ENCODE measurements at places on chromosomes 5 and 9. TPM values are rescaled to one million over a fixed set of nuclear protein-coding genes. Genes with fewer than 3 reads are reported as not detected.

The CLIC3 gene
- 0.54 TPM for total RNA-seq

GRCh38 chr5:77852514-77853352 lies 76.6 kb upstream of the TBCA start:
- H3K36me3 ChIP-seq, result no peaks in the 10 kb centered on the region
- H3K27ac ChIP-seq, result no peak overlapping the region
- peaks cover 23% of the 10 kb centered on the region for H3K27me3 ChIP-seq
- H3K4me3 ChIP-seq, result peak overlapping the region; percentile 72

GRCh38 chr5:135005076-135005475 lies 29.0 kb downstream of the PITX1 start:
- H3K27ac ChIP-seq, result no peak overlapping the region
- DNase-seq, result no peak
- H3K4me1 ChIP-seq, result no peaks in the 10 kb centered on the region
- no peaks in the 10 kb centered on the region for H3K27me3 ChIP-seq
- H3K4me3 ChIP-seq, result no peak overlapping the region

DNA sequence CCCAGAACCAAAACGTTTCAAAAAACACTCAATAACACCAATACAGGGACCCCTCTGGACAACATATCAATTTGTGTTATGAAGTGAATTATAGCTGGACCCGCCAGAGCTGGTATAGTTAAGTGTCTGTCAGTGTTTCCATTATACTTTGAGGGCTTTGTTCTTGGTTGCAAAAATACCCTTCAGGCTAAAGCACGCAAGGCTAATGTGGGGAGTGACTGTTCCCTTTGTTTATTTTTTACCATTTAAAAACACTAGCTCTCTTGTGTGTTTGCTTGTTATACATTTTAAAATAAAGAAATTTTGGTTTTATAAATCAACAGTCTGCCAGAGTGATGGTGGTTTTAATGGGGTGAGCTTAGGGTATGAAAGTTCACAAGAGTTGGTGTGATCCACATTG lies 859.5 kb downstream of the PTPRD start:
- H3K27me3 ChIP-seq, result no peaks in the 10 kb centered on the region
- H3K4me3 ChIP-seq, result no peak overlapping the region
- DNase-seq, result no peak
- no peaks in the 10 kb centered on the region for H3K36me3 ChIP-seq

The SLC6A7 gene
- total RNA-seq, result not detected

GRCh38 chr9:33748633-33749304 lies 46.6 kb upstream of the PRSS3 start:
- no peak overlapping the region for H3K4me3 ChIP-seq
- DNase-seq, result no peak
- H3K27me3 ChIP-seq, result peaks cover 10% of the 10 kb centered on the region
- no peaks in the 10 kb centered on the region for H3K36me3 ChIP-seq

DNA sequence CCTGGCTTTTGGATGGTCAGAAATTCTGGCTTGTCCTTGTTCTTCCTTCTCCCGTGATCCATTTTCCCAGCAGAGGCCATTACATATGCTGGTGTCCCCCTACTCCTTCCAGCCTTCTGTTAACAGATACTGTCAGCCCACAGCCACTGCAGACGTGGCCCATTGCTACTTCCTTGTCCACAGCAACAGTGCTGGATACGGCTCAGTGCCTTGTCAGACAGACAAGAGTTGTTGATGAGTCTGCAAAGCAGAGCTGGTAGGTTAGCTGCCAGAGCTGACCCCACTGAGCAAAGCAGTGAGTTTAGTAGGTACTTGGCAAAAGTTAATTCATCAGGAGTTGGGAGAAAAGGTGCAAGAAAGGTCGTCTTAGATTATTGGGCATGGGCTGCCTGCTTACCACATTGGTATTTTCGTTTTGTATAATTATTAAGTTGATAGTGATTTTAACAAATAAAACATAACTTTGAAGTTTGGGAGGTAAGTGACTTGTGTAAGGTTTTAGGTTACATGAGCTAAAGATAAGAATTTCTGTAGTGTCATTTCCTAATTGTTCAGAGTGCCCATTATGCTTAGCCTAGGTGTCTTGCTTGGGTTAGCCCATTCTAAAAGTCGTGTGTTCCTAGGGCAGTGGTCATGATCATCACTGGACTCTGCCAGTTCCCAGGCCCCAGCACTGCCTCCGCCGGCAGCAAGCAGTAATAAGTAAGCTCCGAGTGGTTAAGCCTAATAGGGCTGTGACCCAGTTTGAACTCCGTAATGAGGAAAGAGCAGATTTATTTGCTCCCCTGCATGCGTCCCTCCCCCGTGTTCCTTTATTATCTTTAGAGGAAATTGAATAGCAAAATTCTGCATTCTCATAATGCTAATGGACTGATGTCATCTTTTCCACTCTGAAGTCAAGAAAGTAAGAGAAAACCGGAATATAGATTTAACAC lies 292.0 kb downstream of the FANCC start:
- H3K27me3 ChIP-seq, result no peaks in the 10 kb centered on the region
- H3K4me3 ChIP-seq, result peak overlapping the region; percentile 24
- peaks cover 100% of the 10 kb centered on the region for H3K4me1 ChIP-seq
- peak; percentile 83 for DNase-seq
- H3K27ac ChIP-seq, result peak overlapping the region; percentile 93

DNA sequence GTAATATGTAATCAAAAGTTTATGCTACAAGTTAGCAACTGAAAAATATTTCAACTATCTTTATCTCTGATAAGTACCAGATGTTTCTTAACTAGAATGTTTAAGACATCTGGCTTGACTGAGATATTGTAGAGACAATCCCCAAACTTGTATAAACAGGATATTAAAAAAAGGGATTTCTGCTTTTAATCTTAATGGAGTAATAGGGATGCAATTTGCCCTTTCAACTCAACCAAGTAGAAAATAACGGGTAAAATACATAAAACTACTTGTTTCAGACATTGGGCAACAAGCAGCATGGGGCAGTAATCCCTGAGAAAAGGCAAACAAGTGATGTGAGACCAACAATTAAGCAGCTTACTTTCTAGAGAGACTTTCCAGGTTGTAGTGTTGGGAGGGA lies 9.4 kb upstream of the ADAMTS12 start:
- no peak overlapping the region for H3K27ac ChIP-seq
- H3K27me3 ChIP-seq, result no peaks in the 10 kb centered on the region
- no peaks in the 10 kb centered on the region for H3K4me1 ChIP-seq
- no peak for DNase-seq
- H3K4me3 ChIP-seq, result no peak overlapping the region
- H3K36me3 ChIP-seq, result no peaks in the 10 kb centered on the region

The RLN1 gene
- total RNA-seq, result not detected

GRCh38 chr9:79663878-79664277 lies 92.1 kb downstream of the TLE4 start:
- H3K4me1 ChIP-seq, result peaks cover 19% of the 10 kb centered on the region
- no peaks in the 10 kb centered on the region for H3K36me3 ChIP-seq
- no peaks in the 10 kb centered on the region for H3K27me3 ChIP-seq
- DNase-seq, result no peak
- H3K27ac ChIP-seq, result no peak overlapping the region

DNA sequence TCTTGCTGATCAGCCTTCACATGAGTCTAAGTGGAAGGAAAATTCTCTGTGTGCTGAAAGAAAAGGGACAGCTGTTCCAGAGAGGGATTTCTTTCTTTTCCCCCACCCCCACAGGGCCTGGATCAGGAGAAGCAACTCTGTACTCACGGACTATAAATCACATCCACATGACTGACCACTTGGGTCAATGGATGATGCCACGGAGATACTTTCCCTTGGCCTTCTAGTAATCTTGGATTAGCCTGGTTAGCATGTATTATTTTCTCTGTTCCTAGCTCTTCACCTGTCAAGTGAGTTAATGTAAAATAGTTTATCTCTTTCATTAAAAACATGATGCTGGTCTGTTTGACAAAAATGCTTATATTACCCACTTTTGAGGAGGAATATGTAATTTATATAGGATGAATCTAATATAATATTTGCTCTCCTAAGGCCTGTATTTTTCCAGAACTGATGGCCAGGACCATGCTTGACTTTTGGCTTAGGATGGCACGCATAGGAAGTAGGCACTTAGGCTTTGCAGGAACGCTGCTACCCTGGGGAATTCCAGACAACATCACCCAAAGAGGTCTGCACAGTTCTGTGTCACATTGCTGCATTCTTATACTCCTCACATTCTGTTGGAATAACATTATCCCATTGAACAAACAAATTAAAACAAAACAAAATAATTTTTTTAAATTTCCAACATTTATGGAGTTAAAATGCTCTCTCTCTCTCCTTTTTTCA lies 892.1 kb downstream of the TLE1 start:
- no peaks in the 10 kb centered on the region for H3K36me3 ChIP-seq
- DNase-seq, result no peak
- H3K27me3 ChIP-seq, result no peaks in the 10 kb centered on the region
- H3K4me1 ChIP-seq, result peaks cover 23% of the 10 kb centered on the region

DNA sequence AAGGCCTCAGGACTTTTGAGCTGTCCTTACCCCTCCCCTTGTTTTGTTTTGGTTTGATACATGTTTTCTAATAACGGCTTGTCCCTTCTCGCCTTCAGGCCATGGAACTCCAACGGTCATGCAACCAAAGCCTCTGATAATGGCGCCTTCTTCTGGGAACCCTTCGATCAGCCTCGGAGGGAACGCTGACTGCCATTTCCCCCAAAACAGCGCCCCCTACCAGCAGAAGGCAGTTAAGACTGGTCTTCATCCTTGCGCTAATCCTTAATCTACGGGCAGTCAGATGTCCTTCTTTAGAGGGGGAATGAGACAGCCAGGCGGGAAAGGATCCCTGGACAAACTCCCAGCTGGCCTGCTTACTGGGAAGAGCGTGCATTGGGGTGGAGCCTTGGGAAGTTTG lies 276.6 kb downstream of the ICE1 start:
- DNase-seq, result no peak
- H3K36me3 ChIP-seq, result no peaks in the 10 kb centered on the region
- no peak overlapping the region for H3K4me3 ChIP-seq
- H3K27me3 ChIP-seq, result no peaks in the 10 kb centered on the region

- no peak for DNase-seq
- no peaks in the 10 kb centered on the region for H3K27me3 ChIP-seq
- no peak overlapping the region for H3K4me3 ChIP-seq
- no peak overlapping the region for H3K27ac ChIP-seq
- H3K4me1 ChIP-seq, result no peaks in the 10 kb centered on the region
Measured at GRCh38 chr5:4579679-4580078, 560.5 kb upstream of the ADAMTS16 start.

DNA sequence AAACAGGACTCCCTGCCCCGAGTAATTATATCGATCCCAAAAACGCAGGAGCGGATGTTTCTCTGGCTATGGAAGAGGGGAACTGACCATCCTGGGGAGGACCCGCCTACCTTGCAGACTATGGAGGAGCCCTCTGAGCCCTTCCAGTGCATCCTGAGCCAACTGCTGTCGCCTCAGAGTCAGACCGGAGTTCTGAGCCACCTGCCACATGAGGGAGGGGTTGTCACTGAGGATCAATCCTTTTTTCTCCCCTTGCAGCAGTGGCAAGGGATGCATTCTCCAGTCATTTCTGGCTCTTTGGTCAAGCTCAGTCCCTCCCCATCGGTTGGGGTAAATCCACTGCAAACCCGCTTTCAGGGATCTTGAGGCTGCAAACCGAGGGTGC lies 709 bp downstream of the FANCG start:
- no peaks in the 10 kb centered on the region for H3K27me3 ChIP-seq
- peak overlapping the region; percentile 74 for H3K4me3 ChIP-seq
- no peak for DNase-seq
- H3K36me3 ChIP-seq, result peaks cover 7% of the 10 kb centered on the region
- H3K4me1 ChIP-seq, result peaks cover 16% of the 10 kb centered on the region

The ANKRD20A1 gene
- total RNA-seq, result 0.55 TPM

The CTXN3 gene
- not detected for total RNA-seq

DNA sequence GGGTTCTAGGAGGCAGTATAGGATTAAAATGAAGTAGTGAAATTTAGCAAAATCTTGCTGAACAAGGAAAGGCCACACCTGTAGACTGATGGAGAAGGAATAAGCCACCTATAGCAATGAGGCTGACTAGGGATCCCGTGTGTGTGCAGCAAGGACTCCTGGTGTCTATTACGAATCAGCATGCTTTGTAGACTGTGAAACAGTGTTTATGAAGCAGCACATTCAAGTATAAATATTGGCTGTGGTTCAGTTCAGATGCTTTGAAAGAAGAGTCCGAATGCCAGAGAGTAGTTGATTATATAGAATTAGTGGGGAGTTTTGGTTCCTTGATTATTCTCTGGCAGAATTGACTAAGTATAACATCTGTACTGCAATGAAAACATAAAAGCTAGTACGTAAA lies 41.8 kb downstream of the CAST start:
- peak overlapping the region; percentile 99 for H3K27ac ChIP-seq
- no peaks in the 10 kb centered on the region for H3K36me3 ChIP-seq
- H3K4me1 ChIP-seq, result peaks cover 81% of the 10 kb centered on the region
- peak overlapping the region; percentile 85 for H3K4me3 ChIP-seq
- no peak for DNase-seq

DNA sequence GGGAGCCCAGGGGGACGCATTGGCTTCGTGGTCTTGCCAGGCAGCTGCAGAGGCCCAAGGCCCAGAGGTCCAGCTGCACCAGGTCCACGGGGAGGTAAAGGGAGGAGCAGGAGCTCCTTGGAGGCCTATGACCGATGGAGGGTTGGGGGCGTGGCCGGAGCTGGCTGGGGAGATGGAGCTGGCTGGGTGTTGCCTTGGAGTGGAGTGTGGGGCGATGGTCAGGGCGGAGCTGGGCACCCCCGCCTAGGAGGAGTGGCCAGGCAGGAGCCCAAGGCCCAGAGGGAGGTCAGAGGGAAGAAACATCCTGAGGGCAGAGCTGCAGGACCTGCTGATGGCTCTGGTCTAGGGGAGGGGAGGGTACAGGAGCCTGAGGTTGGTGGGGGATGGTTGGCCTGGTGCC lies 44.6 kb downstream of the KCNT1 start:
- no peaks in the 10 kb centered on the region for H3K36me3 ChIP-seq
- no peaks in the 10 kb centered on the region for H3K27me3 ChIP-seq
- no peak for DNase-seq
- H3K4me3 ChIP-seq, result no peak overlapping the region
- peaks cover 24% of the 10 kb centered on the region for H3K4me1 ChIP-seq

DNA sequence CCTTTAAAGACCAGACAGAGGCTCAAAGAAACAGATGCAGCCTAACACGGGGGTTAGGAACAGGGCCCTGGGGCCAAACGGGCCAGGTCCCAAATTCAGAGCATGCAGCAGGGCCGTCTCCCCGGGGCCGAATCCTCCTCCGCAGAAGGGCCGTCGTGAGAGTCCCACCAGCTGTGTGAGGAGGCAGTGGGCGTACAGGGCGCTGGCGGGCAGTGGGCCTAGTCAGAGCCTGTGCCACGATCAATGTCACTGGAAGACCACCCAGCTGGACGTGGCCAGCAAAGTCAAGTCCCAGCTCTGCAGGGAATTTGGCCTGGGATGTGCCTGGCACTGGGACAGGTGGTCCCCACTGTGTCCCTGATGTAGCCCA lies 15.8 kb upstream of the FCN2 start:
- no peaks in the 10 kb centered on the region for H3K4me1 ChIP-seq
- H3K4me3 ChIP-seq, result no peak overlapping the region
- no peak for DNase-seq
- H3K27me3 ChIP-seq, result peaks cover 6% of the 10 kb centered on the region

The CRB2 gene
- not detected for total RNA-seq

The OR1J2 gene
- total RNA-seq, result not detected

DNA sequence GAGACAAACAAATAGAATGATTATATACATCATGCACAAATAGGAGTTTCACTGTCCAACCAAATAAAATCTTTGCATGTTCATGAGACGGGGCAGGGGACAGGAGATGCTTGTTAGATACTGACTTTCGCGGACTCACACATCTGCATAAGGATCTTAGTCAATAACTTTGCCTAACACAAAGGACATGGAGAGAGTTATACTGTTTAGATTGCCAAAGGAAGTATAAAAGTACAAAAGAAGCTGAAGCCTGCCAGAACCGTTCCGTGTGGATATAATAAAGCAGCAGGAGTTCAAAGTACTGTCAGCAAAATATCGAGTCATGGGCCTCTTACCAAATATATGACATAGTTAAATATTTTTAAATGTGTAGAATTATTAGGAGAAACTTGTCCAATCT lies 1148.4 kb downstream of the EFNA5 start:
- no peaks in the 10 kb centered on the region for H3K4me1 ChIP-seq
- H3K27ac ChIP-seq, result no peak overlapping the region
- H3K27me3 ChIP-seq, result no peaks in the 10 kb centered on the region

Measured in psoas muscle (tissue), 8 donors.